ENCODE measurements at places on chromosomes 3 and 15.

- no peak overlapping the region for H3K27ac ChIP-seq
- no peaks in the 10 kb centered on the region for H3K27me3 ChIP-seq
Measured at GRCh38 chr3:192816351-192816750, 89.0 kb upstream of the FGF12 start.

- H3K4me3 ChIP-seq, result no peak overlapping the region
- H3K36me3 ChIP-seq, result no peaks in the 10 kb centered on the region
- no peaks in the 10 kb centered on the region for H3K27me3 ChIP-seq
- no peak overlapping the region for H3K27ac ChIP-seq
- no peak for DNase-seq
- H3K4me1 ChIP-seq, result no peaks in the 10 kb centered on the region
Measured at GRCh38 chr3:71186801-71187200, 396.7 kb downstream of the FOXP1 start.

DNA sequence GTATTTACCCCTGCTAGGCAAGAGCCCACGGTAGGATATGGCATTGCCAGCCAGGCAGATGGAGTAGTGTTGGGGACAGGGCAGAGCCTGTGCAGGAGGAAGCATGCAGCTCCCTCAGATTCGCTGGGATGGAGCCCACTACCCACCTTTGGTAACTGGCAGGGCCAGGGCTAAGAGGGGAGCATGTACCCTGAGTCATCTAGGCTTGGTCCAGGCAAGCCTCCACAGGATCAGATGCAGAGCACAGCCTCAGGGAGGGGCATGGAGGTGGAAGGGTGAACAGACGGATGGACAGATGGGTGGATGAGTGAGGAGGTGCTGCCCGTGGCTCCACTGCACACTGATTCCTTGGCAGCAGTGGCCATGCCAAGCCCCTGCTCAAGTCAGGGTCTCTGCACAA is 33.0 kb downstream of the IL20RB start:
- H3K4me3 ChIP-seq, result no peak overlapping the region
- H3K4me1 ChIP-seq, result no peaks in the 10 kb centered on the region
- no peak for DNase-seq
- H3K27me3 ChIP-seq, result no peaks in the 10 kb centered on the region

GRCh38 chr3:112375117-112375516 is 42.2 kb downstream of the CD200 start:
- no peaks in the 10 kb centered on the region for H3K4me1 ChIP-seq
- no peak overlapping the region for H3K4me3 ChIP-seq
- H3K27ac ChIP-seq, result no peak overlapping the region
- H3K27me3 ChIP-seq, result no peaks in the 10 kb centered on the region
- no peak for DNase-seq

All from HCT116 (cell line).